Keratinocyte (primary cell): ENCODE measurements at places on chromosomes 3 and 15.

DNA sequence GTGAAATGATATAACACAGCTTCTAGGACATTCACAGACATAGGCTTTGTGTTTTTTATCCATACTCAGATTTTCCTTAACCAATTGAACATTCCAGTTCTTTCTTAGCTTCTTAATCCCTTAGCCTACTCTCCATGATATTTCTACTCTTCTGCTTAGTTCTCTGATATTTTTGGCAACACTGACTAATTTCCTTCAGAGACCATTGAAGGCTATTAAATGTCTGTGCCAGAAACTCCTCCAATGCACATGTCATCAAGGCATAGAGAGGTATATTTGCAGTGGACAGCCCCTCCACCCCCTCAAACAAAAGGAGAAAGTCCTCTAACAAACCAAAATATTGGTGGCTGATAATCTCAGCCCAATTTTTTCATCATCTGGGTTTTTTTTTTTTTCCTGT is 105.9 kb upstream of the TSC22D2 start:
- DNase-seq: no peak

GRCh38 chr15:38036790-38037338 is 102.4 kb downstream of the TMCO5A start:
- DNase-seq: no peak

GRCh38 chr3:50333744-50334328 is 5.8 kb upstream of the TUSC2 start:
- DNase-seq: no peak

DNA sequence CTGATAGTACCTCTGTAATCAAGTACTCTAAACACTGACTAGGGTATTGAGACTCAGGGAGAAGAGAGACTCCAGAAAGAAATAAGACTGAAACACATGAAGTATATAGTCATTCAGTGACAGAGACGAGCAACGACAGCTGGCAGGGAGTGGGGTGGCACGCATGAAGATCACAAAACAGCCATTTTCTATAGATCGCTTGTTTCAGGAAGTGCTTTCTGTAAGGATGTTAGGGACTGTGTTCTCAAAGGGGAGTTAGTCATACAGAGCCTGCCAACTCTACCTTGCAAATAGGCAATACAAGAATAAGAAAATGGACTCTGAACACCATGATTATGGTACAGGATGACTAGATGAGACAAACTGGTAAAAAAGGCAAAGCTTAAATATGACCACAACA is 139.5 kb downstream of the TBL1XR1 start:
- no peak for DNase-seq

- peak; percentile 56 for DNase-seq
Observed at GRCh38 chr15:34588046-34588674, 4.7 kb upstream of the GOLGA8B start.

DNA sequence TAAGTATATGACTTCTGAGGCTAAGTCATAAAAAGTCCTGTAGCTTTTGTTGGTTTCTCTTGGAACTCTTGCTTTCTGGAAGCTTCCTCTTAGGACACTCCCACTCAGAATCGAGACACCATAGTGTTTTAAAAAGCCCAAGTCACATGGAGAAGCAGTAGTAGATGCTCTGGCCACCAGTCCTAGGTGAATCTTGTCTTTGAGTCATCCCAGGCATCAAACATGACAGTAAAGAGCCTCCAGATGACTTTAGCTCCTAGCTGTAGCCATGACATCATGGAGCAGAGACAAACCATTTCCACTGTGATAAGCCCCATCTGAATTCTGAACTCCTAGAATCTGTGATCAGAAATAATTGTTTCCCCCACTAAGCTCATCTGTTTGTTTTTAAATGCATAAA is 42.1 kb downstream of the ISL2 start:
- no peak for DNase-seq

DNA sequence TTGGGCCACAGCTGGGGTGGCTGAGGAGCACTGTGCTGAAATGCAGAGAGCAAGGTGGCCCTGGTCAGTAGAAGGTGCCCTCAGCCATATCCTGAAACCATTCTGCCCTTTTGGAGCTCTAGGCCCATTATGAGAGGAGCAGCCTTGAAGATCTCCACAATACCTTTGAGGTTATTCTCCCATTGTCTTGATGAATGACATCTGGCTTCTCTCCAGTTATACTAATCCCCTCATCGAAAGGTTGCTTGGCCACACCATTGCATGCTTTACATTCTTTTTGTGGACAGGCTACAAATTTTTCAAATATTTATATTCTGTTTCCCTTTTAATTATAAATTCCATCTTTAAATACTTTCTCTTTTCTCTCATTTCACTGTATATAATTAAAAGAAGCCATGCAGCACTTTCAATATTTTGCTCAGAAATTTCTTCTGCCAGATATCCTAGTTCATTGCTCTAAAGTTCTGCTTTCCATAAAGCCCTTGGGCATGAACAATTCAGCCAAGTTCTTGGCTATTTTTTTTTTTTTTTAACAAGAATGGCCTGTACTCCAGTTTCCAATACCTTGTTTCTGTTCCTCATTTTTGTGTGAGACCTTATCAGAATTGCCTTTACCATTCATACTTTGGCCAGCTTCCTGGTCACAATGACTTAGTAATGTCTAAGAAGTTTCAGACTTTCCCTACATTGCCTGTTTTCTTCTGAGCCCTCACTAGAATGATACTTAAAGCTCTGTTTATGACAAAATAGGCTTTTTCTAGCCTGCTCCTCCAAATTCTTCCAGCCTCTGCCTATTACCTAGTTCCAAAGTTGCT is 138.9 kb upstream of the SGO1 start:
- DNase-seq: no peak
